ENCODE measurements at places on chromosomes 6 and 20.

- peak; percentile 44 for DNase-seq
Observed at GRCh38 chr6:56716229-56716628, 73.5 kb upstream of the DST start.

DNA sequence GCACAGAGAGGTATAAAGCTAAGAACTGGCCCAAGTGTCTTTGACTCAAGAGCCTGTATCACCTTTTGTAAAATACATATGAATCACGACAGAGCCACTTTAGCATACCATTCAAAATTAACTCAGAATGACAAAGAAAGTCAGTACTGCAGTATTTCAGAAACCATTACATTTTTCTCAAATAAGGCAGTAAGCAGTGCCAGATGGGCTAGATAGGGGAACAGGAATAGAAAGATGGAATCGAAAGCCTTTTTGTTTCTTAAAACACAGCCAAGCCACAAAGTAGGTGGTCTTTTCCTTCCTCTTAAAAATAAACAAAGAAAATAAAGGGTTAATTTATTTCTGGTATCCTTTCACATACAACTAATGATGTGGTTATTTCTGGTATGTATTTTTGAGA lies 10.3 kb downstream of the CLDN20 start:
- peak; percentile 32 for DNase-seq

DNA sequence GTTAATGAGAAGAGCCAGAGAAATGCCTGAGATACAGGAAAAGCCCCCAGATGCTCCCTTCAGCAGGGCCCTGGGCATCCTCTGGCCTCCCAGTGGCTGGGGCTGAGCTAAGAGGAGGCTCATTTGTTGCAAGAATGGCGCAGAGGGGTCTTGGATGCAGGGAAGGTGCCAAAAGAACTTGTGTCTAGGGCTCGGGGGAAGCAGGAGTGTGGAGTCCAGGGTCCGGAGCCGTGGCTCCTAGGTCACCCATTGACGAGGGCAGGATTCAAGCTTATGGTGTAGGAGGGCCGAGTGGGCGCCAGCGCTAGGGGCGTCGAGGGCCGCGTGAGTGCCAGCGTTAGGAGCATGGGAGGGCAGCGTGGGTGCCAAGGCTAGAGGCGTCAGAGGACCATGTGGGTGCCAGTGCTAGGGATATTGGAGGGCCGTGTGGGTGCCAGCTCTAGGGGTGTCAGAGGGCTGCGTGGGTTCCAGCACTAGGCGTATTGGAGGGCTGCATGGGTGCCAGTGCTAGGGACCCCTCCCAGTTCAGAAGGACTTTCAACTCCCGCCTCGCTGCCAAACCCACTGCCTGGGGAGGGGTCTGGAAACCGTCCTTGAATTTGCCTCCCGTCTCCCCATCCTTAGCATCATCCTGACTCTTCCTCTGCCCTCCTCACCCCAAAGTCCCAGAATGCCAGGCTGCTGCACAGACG lies 250.5 kb upstream of the AFDN start:
- no peak for DNase-seq

DNA sequence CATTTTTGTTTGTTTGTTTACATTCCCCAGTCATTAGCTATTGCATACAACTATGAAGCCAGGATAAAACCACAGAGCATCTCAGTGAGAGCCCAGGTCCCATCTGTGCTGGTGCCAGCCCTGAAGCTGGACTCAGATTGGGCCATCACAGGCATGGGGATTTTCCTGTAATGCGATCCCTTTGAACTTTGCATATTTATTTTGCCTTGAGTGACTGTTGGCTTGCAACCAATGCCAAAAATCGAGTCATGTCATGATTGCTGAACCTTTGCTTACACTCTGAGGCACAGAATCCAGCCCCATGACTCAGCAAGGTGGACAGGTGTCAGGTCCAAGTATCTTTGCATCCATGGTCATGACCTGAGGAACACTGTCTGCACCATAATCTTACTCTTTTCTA lies 46.2 kb upstream of the GGTLC1 start:
- DNase-seq = no peak

- no peak for DNase-seq
Observed at GRCh38 chr20:52828199-52828598, 144.0 kb upstream of the TSHZ2 start.

Data from EL (cell line).